8988T (cell line): ENCODE measurements at places on chromosomes 7 and 10.

GRCh38 chr7:36683111-36683510 is 41.2 kb downstream of the AOAH start:
- no peak for DNase-seq

DNA sequence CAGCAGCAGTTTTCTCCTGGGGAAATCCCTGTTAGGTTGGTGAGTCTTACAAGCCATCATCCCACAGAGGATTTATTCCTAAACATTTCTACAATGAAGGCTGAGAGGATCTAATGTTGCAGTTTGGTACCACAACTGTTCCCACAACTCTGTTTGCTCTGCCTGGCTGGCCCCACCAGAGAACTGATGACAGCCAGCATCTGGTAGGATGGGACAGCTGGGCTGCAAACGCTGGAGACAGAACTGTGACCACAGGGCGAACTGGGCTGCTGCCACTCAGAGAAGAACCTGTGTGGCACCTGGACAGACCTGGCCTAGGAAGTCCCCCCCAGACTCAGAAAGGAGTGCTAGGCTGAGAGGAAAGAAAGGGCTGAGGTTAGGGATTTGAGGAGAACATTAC is 94.8 kb downstream of the CALN1 start:
- DNase-seq, result no peak

- no peak for DNase-seq
Observed at GRCh38 chr10:11605807-11606408, 5.5 kb downstream of the USP6NL start.

- no peak for DNase-seq
Observed at GRCh38 chr10:49678827-49679479, 498 bp upstream of the C10orf53 start.

DNA sequence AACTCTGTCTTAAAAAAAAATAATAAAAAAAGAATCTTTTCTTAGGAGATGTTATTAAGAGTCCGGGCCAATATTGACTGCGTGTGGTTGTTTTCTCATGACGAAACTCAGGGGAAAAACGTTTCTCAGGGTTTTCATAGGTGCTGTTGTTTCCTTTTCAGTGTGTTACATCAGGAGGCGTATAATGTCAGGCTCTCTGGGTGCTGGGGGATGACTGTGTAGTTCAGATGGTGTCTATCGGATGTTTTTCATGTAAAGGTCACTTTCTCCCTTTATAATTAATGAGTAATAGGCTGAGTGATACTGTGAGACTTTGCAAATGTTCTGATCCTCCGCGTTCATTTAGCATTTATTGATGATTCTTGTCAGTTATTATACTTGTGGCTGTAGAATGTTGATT is 84.1 kb downstream of the TAF3 start:
- no peak for DNase-seq

DNA sequence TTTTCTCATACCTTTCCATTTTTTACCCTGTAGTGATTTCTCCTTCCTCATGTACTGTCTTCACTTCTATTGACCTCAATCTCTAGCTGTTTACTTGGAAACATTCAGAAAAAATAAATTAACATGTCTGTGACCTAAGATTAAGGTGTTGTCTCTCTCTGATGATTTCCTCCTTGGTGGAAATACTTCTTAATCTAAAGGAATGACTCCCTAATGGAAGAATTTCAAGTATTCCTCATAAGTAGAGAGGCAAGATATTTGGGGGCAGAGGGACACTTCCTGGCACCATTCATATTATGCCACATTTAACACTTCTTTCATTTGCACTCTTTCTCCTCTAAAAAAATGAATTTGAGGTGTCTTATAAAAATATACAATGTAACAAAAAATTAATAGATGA is 202.8 kb downstream of the NEBL start:
- DNase-seq, result no peak

DNA sequence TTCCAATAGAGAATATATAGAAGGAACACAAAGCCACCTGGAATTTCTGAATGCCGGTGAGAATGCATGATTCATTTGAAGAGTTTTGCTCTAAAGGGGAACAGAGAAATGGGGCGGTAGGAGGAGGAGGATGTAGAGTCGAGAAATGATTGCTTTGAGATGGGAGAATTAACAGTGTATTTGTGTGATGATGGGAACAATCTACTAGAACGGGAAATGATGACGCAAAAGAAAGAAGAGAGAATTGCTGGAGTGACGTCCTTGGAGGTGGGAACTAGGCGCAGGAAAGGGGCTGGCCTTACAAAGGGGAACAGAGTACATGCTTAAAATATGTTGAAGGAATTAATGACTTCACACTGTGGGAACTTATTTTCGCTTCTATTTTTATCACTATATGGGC is 188.1 kb downstream of the SDHAF3 start:
- no peak for DNase-seq
